Activated CD8-positive, alpha-beta memory T cell treated with anti-CD3 and anti-CD28 coated beads for 1 hour (primary cell): ENCODE measurements at places on chromosomes 4 and X.
A peak's percentile ranks its signal among the peaks of the same experiment; 100 is the strongest.

GRCh38 chr4:57100979-57101651 is 9.1 kb downstream of the IGFBP7 start:
- DNase-seq, result no peak

- no peak for DNase-seq
Measured at GRCh38 chr4:185237175-185237574, 27.8 kb downstream of the SNX25 start.

DNA sequence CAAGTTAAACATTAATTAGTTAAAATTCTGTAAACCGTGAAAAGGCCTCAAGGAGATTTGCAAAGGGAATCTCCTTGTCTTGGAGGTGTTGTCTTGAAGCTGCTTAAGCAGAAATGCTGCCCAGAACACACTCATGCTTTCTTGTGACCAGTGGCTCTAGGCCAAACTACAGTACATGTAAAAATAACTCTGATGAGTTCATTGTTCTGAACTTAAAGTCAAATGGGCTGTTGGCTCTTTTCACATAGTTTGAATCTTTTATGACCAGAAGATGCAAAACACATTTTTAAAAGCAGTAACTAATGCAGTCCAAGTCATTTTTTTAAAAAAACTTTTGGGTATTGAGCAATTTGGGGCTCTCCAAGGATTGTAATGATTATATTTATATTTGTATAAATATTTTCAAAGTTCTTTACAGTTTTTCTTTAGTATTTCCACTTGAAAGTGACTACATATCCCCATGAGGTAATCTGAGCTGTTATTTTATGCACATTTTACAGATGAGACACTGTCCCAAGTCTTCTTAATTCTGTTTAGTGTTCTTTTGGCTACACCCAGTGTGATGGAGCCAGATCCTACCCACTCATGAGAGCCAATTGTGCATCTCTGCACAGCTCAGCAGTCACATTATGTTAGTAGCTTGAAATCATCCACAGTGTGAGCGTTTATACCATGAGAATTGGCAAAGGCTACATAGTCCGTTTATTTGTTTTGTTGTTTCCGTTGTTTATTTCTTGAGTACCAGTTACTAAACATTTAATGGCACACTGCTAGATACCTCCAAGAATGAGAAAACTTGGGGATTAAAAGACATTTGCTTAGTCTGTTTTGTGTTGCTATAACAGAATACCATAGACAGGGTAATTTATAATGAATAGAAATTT is 112.8 kb upstream of the ATXN3L start:
- DNase-seq, result no peak

DNA sequence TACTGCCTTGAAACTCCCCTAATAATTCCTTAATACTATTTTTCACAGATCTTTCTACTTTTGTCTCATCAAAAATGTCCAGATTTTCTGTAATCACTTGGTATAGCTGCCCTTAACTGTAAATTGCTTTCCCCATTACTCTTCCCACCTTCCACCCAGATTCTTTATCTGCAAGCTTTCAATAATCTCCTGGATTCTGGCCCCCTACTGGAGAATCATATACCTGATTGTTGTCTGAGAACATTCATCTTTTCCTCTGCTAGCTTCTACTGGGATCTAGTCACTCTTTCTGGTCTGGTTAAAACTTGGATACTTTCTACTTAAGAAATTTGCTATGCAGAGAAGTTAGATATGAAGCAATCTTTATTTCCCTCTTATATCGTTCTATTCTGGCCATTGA is 552.6 kb downstream of the PCDH19 start:
- no peak for DNase-seq

DNA sequence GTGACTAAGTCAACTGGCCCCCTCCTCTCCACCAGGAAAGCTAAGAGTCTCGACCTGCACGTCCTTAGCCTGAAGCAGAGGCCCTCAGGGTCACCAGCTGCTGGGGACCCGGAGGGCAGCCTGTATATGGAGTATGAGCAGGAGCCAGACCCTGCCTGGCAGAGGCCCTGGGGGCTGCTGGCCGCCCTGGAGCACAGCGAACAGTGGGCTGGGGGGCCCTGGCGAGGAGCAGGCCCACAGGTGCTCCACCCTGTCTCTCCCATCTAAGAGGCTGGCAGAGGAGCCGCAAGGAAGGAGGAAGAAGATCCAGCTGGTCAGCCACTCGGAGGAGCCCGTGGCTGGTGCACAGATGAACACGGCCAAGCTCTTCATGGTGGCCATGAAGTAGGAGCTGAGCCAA is 61.2 kb downstream of the ALPK1 start:
- no peak for DNase-seq

- DNase-seq, result no peak
Measured at GRCh38 chr4:36332782-36333131, 51.3 kb downstream of the DTHD1 start.

DNA sequence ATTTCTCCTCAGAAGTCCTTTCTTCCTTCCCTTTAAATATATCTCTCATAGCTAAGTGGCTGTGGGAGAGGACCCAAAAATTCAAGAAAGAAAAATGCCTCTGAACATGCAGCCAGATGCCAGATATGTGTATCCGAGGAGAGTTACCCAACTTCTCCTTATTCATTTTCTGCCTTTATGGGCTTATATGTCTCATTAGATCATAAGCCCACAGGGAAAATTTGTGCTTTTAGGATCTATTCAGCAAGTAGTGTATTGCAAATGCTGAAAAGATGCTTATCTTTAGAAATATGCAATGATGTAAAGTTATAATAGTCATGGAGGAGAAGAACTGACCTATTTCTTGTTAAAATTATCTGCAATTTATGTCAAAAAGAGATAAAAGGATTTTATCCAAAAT is 371.8 kb upstream of the NOCT start:
- DNase-seq, result no peak

GRCh38 chrX:534804-535203 is 95.8 kb upstream of the SHOX start:
- DNase-seq, result no peak

DNA sequence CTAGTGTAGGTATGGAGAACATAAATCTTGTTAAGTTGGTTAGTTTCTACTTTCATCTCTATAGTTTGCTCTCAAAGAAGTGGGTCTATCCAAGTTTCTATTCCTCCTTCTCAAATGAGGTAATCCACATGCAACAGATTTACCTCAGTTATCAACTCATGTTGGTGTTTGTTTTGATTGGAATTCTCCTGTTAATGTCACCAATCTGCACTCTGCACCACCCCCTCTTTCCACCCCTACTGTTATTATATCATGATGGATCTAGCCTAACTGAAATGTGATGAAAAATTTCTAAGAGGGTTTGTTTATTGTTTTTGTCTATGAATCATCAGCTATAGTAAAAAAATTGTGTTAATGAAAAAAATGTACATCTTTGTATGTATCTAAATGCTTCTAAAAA is 66.1 kb downstream of the AGTR2 start:
- no peak for DNase-seq

DNA sequence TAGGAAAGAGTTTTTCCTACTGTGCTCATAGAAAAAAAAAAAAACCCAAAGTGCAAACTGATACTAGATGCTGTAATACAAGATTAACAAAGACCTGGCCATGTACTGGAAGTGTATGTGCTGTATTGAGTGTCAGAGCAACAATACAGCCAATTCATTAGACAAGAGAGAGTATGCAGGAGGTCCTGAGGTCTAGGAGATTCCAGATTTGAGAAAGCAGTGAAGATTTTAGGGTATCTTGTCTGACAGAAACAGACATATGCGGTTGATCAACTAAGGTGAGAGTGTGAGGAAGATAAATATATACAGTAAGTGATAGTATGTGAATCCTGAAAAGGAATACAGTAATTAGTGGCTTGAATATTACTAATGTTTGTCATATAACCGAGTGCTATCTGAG is 3.0 kb downstream of the GPR174 start:
- no peak for DNase-seq

DNA sequence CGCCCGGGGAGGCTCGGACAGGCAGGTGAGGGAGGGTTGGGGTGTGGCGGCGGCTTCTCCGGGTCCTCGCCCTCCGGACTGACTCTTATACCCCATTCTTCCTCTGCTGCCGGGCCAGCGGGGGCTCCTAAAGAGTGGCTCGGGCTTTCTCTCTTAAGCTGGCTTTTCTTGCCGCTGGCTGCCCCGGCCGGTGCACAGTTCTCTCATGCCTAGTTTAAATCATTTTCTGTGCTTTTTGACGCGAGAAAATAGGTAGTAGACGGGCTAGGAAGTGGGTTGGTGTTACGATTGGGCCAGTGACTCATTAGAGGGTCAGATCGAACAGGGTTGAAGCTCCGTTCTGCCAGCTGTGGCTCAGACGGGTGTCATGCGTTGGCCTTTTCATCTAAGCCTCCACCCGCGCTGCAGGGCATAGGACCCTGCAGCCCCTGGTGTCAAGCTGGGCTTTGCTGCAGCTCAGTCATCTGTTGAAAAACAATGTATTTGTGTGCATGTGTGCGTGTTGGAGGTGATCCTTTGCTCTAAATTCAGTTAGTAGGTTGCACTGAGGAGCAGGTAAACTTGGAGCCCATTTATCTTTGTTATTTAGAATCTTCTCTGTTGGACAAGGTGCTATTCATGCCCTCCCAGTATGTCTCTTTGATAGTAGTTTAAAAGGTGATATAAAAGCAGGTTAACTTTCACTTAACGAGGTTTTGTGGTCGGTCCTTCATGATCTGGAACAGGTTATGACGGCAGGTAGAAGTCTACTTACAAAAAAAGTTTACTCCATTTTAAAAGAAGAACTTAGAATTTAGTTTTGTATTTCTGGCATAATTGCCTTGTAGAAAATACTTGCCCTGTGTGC is 802 bp downstream of the BMP2K start:
- DNase-seq, result peak; percentile 30
